Uterus (tissue), 4 donors: ENCODE measurements at places on chromosomes 5 and 9.

DNA sequence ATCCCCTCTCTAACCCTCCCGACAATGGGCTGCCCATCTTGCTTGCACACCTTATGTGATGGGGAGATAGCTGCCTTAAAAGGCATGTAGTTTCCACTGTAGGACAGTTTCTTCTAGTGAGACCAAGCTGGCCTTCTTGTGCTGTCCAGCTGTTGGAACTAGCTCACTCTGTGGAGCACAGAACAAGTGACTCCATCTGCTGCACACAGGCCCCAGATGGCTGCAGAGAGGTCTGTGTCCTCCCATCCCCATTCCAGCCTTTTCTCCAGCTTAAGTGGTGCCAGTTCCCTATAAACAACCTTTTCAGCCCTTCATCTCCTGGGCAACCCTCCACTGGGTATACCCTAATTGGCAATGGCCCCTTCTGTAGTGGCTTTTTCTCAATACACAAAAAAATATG lies 18.7 kb upstream of the PSD2 start:
- no peak for DNase-seq

DNA sequence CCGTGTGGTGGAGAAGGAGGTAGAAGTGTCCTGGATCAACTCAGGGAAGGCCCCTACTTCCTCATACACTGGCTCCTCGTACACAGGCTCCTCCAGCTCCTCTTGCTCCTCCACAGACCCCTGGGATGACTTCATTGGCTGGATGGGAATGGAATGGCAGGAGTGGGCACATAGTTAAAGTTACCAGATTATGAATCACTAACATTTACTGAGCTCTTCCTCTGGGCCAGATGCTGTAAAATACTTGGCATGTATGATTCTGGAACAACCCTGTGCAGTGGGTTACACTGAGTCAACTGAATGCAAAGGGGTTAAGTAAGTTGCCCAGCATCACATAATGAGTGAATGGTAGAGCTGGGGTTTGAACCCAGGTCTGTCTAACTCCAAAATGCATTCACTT lies 3.1 kb upstream of the FCHSD1 start:
- DNase-seq, result no peak

DNA sequence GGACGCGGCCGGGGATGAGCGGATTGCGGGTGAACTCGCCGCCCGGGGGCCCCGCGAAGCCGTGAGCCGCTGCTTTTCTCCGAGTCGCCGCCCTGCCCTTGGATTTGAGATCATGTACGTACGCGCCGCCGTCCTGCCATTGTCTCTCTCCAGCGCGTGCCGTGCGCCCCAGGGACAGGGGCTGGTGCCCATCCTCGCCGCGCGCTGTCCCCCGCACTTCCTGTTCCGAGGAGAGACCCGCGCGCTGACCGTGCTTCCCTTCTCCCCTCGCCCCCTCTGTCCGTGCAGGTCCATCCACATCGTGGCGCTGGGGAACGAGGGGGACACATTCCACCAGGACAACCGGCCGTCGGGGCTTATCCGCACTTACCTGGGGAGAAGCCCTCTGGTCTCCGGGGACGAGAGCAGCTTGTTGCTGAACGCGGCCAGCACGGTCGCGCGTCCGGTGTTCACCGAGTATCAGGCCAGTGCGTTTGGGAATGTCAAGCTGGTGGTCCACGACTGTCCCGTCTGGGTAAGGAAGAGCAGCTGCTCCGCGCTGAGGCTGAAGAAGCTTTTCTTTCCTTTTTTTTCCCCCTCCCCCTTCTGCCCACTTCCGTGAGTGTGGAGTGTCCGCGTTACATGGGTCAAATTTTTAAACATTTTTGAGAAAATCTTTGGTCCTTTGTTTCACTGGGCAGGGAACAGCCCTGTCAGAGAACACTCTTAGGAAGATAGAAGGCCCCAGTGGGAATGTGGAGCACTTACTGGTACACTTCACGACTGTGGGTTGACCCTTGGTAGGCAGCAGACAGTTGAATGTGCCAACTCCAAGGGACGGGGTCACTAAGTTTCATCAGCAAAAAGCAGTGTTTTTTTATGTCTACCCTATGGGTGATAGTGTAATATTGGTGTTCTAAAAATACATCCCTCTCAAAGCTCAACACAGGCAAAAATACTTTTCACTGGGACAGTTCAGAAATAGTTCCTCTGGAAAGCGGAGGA lies 727 bp downstream of the RHOBTB3 start:
- peak; percentile 49 for DNase-seq

DNA sequence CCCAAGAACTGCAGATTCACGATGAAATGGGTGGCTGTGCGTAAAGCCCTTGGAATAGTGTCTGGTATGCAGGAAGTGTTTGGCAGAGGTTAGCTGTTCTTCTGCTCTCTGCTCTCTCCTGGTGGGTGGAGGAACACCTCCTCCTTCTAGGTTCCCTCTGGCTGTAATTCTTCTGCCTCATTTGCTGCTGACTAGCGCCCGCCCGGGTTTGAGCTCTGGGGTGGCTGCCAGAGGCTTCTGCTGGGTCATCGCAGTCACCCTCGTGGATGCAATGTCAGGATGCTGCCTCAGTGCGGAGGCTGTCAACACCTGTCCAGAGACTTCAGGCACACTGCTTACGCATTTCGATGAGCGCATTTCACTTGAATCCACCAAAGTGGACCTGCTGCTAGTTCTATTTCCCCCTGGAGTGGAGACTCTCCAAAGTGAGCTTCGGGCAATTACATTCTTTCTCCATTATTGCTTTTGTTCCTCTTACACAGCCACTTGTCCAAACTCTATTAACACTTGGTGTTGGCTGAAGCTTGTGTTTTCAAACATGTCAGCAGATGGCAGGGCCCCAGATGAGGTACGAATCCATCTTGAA lies 11.7 kb downstream of the DOCK2 start:
- DNase-seq, result no peak

DNA sequence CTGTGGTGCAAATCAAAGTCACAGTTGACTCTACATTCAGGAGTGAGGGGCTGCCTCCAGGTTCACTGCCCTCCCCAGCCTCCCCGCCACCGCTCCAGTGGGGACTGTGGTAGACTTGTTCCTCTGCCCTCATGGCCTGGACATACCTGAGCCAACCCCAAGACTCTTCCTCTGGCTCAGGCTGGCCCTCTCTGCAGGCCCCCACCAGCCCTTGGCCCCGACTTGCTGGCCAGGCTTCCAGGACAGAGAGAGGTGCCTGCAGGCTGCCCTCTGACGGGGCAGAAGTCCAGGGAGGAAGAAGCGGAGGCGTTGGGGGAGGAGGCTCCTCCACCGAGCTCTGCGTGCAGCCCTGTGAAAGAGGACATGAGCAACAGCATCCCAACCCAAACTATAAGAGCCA lies 2.8 kb upstream of the SARDH start:
- no peak for DNase-seq

- no peak for DNase-seq
These were observed 72.1 kb downstream of the ADRB2 start for GRCh38 chr5:148898413-148899075.

DNA sequence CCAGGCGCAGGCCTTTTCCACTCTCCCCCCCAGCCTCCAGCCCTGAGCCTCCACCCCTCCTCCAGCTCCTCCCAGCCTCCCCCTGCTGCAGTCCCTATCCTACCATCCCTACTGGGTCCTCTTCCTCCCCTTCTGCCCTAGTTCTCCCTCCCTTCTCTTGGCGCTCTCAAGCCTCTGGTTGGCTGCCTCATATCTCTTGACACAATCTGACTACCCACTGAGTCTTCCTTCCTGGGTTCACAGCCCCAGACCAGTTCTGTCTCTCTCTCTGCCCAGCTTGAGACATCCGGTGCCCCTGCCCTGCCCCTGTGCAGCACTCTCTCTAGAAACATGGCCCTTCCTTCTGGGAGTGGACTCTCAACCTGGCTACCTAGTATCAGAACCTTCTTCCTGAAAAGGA lies 76.2 kb downstream of the TSPAN17 start:
- no peak for DNase-seq

DNA sequence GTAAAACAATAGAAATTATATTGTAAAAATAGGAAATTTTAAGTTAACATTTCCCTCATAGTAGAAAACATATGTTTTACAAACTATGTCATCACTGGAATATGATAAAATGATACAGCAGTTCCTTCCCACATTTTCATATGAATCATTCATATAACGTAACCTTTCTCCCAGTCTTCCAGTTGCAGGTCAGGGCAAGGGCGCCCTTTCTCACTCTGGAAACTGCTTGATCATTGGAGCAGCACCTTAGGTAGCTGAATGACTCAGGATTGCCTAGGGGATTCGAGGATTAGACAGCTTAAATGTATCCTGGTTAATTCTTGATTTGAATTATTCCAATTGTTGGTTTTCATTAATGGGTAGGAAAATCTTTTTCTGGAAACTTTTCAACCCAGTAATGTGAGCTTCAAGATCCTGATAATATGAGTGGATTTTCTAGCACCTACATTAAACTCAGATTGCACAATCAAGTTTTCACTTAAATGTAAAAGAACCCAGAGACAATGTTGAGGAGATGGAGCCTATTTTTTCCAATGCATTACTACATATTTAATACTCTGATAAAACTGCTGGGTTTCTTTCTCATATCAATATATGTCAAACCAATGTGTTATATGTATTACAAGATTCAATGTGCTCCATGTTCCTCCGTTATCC lies 32.6 kb upstream of the ANXA1 start:
- DNase-seq, result no peak

- no peak for DNase-seq
These were observed 167.1 kb downstream of the PAM start for GRCh38 chr5:102922111-102922720.

- DNase-seq, result no peak
These were observed 81.2 kb downstream of the ARSB start for GRCh38 chr5:78903861-78904260.

DNA sequence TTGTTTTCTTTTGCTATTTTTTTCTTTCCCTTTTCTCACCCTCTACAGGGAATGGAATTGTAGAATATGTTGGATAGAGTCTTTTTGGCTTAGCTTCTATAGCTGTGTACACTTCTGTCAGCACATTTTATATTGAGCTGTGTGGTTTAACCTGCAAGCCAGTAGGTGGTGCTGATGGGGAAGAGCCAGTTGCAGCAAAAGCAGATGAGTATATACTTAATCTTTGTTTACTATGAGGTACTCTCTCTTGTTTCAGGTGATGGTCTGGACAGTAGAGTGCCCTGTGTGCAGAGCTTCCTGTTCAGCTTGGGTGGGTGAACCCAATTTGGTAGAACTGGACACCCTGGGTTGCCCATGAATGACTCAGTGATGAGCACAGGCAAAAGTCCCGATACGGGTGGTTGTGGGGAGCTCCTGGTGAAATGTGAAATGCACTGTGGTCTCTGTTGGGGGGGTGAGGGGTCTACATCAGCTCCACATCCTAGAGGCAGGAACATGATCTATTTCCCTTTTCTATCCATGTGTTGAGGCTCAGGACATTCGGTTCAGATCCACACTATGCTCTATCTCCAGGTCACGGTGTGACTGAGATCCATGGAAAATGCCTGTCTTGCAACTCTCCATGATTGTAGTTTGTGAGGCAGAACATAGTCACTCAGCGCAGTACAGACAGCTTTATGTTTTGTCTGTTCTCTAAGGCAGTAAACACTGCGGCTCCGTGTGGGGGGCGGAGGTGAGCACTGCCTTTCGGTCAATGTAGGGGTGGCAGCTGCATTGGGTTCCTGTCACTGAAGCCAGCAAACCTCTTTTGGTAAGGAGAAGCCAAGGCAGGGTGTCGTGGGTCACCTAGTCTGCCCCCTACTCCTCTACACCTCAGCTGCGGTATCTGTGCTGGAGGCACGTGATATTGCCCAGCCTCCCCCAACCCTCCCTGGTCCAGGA lies 353.2 kb downstream of the PRR16 start:
- DNase-seq, result no peak

DNA sequence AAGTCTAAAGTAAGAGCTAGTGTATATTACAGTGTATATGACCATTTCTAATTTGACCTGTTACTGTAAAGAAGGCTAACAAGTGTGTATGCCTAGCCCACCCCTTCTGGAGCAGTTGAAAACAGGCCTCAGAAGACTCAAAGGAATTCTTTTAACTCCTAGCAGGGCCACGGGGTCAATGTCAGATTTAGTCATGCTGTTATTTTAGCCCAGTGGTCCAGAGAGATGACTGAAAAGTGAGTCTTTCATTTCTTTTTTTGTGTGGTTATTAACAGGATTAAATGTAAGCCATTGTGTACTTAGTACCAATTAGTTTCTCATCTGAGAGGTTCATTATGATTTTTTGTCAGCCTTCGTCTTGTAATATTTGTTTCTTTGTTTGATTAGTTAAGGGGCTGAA lies 24.4 kb downstream of the ZCCHC7 start:
- no peak for DNase-seq

GRCh38 chr5:119452373-119453039 lies at the start of gene HSD17B4:
Gene HSD17B4, plus strand, starts transcription at chr5:119452497. Its CDS starts 79 bp downstream, at chr5:119452576.
- peak; percentile 88 for DNase-seq

DNA sequence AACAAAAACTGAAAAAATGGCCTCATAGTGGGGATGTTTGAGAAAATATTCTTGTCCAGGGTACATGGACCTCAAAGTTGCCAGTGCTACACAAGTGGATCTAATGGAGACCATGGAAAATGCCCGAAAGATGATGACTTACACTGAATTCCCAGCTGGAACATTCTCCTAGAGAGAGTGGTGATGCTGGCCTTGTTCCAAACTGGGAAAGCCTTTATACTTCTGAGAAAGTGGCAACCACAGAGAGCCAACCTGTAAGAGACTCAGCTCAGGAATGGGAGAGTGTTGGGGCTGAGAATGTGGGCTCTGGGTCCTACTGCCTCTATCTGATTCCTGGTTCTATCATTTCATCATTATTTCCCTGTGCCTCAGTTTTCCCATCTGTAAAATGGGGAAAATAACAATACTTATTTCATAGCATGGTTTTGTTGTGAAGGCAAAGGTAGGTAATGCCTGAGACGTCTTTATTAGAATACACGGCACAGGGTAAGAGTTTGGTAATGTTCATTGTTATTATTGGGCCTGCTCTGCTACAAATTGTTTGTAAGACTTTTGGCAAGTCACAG lies 229.0 kb upstream of the PANK3 start:
- DNase-seq, result no peak

DNA sequence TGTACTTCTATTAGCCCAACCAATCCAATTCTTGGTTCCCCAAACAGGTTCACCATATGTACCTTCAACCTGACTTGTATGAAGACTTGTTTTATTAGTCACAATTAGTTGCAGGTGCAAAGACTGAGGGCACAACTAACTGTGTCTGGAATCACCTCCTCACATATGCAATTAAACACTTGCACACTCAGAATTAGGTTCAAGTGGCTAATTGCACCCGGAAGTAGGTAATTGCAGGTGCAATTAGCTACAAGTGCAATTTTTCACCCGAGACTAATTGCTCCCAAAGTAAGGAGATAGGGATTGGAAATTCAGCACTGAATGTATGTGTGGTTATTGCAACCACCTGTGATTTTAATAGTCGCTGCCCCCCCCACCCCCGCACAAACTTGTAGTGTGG lies 338.9 kb downstream of the ZSWIM6 start:
- DNase-seq, result no peak

GRCh38 chr5:157030692-157031091 lies 28.2 kb downstream of the HAVCR1 start:
- no peak for DNase-seq
